ENCODE measurements at places on chromosomes 4 and X.

GRCh38 chrX:84046403-84046984 is 141.5 kb downstream of the RPS6KA6 start:
- peak; percentile 0 for DNase-seq

DNA sequence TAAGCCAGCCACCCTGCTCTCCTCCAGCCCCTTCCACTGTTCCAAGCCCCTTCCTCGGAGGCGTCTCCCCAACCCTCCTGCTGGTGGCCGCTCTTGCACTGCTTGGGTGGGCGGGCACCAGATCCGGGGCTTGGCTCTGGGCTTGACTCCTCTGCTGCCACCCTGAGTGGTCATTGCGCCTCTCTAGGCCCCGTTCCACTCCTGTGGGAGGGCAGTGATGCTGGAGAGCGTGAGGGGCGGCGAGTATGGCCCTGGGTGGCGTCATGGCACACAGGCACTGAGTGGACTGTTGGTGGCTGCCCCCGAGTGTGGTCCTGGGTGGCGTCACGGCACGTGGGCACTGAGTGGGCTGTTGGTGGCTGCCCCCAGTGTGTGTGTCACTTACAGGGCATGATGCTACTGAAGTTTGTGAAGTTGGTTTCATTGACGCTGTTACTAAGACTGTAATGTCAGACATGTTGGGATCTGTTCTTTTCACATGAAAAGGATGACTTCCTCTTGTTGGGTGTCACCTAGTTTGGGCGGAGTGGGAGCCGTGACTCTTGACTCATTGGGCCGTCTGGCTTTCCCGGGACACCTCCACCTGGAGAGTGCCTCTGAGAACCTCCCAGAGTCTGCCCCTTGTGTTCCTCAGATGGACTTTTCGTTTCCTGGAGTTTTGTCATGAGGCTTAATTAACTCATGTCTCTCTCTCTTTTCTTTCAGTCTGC is 55.9 kb upstream of the HGFAC start:
- no peak for DNase-seq

DNA sequence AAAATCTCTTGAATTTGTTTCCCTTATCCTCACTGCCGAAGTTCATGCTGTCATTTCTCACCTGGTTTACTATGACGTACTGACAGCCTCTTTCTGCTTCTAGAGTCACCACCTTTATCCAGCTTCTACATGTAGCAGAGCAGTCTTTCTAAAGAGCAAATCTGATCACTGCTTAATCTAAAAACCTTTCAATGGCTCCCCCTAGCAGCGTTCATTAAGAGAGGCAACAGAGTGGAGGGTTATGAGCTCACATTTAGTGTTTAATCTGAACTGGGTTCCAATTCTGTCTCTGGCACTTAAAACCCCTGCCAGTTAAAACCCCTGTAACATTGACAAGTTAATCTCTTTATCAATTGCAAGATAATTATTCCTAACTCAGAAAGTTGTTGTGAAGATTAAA is 4.4 kb downstream of the RBPJ start:
- DNase-seq = no peak

DNA sequence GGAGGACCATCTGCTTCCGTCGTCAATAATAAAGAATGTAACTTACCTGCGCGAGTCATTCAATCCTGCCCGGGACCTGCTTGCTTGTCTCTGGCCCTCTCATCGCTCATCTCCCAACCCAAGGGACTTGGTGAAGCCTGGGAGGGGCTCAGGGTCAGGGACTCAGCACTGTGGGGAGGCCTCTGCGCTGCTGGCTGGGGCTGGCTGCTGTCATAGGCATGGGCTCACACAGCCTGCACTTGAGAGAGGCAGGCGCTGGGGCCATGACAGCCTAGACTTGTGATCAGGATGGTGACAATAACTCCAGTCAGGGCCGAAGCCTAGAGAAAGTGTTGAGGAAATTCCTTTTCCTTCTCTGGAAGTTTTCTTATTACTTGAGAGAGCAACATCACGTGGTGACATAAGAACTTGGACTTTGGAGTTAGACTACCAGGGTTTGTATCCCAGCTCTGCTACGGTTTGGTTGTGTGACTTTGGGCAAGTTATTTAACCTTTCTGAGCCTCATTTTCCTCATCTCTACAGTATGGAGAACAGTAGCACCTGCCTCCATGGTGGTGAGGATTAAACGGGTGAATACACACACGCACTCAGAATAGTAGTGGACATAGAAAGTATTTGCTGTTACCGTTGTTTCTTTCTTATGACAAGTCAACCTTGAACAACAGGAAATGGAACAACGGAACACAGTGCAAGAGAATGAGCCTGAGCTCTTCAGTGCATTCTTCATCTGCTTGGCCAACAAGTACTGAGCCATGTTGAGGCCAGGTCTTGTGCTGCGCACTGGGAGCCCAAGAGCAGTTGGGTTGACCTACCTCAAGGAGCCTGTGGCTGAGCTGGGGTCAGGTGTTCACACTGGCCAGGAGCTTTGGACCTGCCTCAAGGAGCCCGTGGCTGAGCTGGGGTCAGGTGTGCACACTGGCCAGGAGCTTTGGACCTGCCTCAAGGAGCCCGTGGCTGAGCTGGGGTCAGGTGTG is 60.5 kb downstream of the TBC1D14 start:
- DNase-seq = no peak

DNA sequence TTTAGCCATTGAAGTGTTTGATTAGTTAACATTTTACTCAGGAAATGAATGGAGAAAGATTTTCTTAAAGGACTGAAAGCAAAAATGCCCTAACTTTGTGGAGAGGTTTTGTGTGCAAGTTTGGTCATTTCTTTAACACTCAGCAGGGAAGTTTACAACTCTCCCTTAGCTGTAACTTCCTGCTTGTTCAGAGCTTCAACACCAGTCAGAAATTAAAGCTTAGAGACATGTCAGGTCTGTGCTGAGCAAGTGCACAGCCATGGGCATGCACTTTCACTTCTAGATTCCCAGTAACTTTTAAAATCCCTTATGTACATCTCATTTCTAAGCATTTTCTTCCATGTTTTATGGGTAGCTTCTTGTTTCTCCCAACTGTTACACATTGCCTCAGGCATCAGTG is 326.0 kb downstream of the ACTRT1 start:
- no peak for DNase-seq

DNA sequence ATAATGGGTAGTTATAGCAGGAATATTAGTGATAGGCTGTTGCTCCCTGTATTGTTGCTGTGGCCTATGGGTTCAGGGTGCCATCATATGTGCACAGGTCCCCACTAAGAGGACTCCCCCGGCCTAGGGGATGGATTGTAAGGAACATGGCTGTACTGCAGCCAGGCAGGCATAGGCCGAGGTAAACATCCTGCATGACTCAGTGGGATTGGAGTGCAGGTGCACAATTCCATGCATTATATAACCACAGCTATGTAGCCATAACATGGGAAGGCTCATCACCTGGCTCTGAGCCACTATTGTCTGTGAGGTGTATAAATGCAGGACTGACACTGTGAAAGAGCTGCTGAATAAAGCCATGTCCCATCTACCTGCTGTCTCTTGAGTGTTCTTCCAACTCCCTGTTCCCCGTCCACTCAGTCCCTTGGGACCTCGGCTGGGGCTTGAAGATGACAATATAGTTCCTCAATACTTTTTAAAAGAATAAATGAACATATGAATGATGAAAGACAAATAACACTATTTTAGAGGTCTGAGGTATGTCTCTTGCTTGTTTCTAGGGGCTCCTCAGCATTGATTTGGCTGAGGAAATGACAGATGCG is 425.2 kb downstream of the IDS start:
- no peak for DNase-seq

DNA sequence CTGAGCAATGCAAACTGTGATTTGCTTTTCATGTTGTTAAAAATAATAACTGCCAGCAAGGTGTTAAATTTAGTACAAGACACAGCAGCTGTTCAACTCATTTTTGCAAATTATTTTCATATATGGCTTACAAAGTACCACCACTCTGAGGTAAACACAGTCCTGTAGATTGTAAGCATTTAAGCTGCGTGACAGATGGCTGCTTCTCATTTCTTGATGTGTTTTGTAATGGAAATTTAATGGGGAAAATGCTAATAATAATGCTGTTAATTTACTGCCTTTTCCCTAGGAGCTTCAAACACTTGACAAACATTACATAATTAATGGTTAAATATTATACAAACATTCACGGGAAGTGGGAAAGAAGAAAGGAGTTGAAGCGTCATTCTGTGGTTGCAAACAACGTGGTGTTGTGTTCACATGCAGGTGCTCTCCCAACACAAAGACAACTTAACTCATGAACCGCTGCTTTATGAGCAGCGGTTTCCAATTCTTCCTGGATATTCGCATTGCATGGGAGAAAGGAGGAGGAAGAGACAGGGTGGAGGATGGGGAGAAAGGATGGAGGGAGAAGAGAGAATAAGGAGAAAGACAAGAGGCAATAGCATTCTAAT is 236.8 kb upstream of the VCX start:
- no peak for DNase-seq

DNA sequence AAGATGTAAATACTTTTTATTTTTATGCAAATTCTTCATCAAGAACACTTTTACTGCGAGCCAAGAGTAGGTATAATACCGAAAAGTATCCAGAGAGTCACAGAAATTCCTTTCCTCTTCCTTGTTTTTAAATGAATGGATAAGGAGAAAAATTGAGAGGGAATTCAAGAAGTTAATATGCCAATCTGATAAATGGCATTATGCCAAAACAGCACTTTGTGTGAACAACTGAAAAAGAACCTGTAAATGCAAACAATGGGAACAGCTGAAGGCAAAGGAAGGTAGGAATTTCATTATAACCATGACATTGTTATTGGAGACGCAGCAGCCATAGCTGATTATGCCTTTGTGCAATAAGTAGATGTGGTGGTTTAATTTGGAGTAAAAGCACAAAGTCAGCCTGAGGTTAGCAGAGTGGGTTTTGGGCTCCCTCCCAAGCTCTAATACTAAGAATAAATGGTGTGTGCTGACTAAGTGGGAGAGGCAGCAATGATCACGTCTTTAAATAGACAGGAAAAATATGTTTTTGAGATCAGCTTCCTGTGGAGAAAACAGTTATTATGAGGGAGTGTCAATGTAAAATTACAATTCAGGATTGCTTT is 209.8 kb upstream of the NDST4 start:
- DNase-seq = no peak

DNA sequence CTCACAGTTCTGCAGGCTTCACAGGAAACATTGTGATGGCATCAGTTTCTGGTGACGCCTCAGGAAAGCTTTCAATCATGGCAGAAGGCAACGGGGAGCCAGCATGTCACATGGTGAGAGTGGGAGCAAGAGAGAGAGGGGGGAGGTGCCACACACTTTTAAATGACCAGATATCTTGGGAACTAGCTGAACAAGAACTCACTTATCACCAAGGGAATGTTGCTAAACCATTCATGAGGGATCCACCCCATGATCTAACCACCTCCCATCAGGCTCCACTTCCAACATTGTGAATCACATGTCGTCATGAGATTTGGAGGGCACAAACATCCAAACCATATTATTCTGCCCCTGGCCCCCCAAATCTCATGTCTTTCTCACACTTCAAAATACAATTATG is 43.3 kb upstream of the GPR173 start:
- no peak for DNase-seq
